ENCODE measurements at places on chromosomes 4 and X.

DNA sequence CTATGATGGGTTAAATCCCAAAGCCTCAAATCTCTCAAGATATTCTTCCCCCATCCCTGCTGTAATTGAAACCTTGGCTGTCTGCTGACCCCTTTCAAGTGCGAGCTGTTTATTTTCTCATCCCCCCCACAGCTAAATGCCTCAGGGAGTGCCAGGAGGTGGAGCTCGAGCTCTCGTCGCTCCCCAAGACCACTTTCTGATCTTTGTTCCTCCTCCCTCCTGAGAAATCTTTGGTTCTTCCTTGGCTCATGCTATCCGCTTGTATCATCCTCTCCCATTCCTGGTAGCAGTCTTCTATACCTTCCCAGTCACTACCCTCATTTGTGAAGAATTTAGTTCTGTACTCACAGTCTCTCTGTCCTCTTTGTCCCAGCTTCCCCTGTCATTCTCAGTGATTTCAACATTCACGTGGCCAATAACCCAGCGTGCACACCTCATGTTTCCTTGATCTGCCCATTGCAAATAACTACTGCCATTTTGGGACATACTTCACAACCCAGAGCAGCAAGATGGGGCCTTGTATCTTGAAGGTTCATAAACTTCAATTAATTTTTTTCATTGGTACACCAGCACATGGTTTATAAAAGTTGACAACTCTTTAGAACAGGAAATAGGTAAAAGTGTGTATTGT, 9.2 kb upstream of the SLC25A43 start:
- no peak for DNase-seq

DNA sequence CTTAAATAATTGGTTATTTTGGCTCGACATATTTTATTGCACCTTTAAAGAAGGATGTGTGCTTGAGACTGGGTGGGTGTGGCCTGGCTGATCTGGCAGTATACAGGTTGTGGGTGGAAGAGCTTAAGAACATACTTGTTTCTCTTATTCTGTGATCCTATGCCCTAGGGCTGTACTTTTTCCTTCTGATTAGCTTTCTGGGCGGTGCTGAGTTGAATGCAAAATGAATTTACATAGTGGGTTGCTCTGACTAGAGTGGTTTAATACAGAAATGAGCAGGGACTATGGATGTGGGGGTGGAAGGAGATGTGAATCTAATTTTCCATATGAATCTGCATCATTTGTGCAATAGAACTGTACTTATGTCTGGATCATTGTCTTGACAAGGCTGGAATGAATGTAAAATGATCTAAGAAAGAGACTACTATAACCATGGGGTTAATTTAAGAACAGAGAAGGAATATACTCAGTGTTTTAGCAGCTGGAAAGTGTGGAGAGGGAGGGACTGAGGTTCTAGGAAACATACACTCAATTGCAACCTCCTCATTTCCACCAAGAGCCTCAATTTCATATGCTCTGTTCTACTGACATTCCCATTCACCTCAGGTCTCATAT, 73.7 kb downstream of the RLIM start:
- no peak for DNase-seq

GRCh38 chr4:148955564-148956297, 513.5 kb upstream of the NR3C2 start:
- DNase-seq: peak; percentile 18

DNA sequence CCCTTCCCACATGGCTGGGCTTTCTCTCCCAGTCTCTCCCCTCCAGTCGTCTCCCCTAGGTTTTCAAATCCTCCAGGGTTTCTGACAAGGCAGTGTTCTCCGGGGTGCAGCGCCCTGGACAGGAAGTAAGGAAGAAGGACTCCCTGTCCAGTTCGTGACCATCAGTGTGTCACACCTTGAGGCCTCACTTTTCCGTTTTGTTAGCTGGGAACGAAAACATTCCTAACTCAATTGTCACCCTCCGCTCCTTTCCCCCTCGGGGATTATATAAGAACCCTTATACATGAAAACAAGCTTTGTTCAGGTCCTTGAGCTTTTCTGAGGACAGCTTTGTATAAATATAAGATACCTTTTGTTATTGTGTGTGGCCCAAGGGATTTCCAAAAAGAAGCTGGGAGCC, 92.1 kb downstream of the KDR start:
- DNase-seq: peak; percentile 43

DNA sequence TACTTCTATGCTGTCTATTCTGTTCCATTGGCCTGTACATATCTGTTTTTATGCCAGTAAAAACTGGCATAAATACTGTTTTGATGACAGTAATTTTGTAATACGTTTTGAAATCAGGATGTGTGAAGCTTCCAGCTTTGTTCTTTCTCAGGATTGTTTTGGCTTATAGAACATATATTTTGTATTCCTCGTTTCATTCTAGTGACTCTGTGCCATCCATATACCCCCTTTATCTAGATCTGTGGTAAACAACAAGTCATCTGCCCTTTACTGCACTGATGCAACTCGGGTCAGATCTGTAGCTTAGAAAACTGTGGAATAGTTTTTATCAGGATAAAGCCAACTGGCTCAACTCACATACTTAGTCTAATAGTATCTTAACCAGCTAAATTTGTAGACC, 233.7 kb downstream of the PRDM5 start:
- no peak for DNase-seq

DNA sequence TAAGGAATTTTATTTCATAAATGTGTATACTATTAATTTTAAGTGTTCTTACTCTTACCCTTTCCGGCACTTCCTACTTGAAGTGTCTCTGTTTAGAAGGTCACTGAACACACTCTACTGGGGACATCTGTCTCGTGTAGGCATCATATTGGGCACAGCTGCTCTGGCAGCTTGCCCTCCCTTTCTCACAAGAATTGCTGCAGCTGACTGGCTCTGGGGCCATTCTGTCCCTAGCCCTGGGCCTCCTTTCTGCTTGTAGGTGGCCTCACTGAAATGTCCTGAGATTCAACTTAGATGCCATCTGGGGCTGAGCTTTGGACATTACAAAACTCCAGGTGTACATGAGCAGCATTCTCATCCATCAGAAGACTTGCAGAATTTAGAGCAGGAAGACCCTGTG, 49.6 kb downstream of the SMAD1 start:
- DNase-seq: no peak

GRCh38 chrX:72685018-72685417, 29.1 kb downstream of the PHKA1 start:
- DNase-seq: no peak

DNA sequence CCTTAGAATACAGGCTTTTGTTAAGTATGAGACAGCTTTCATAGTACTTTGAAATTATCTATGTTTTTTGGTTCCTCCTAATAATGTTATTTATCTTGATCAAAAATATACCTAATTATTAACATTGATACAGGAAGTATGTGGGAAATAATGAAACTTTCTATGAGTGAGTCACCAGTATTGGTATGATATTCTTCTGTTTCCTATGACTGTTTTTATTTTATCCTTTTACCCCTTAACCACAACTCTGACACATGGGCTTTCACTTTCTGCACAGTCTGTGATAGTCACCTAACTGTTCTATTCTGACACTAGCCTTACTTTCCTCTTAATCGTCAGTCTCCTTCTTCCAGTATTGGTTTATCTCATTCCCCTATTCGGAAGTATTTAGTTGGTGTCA, 4.7 kb downstream of the THAP9 start:
- DNase-seq: peak; percentile 81

- peak; percentile 2 for DNase-seq
These were observed 243.9 kb upstream of the FAT4 start for GRCh38 chr4:125070861-125071260.

All from HT1080 (cell line).